ENCODE measurements at places on chromosomes 3 and 15.

DNA sequence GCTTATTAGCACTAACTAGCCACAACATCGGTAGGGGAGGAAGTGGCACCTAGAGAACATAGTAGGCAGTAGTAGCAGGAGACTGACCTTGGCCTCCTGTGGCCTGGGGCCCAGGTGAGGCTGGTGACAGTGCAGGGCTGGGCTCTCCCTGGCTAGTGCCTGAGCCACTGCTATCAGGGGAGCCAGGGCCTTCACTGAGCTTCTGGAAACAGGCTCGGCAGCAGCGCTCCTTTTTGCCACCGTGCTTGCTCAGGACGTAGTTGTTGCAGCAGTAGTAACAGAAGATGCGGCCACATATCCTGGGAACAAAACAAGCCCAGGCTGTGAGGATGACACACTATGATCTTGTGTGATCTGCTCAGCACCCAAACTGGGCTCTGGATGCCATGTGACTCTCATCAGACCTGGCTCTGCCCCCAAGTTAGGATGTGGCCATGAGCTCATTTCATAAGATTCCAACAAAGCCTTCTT, 15.1 kb downstream of the CXCR6 start:
- DNase-seq, result no peak

GRCh38 chr15:98322581-98322980, 325.8 kb upstream of the IGF1R start:
- DNase-seq, result no peak

DNA sequence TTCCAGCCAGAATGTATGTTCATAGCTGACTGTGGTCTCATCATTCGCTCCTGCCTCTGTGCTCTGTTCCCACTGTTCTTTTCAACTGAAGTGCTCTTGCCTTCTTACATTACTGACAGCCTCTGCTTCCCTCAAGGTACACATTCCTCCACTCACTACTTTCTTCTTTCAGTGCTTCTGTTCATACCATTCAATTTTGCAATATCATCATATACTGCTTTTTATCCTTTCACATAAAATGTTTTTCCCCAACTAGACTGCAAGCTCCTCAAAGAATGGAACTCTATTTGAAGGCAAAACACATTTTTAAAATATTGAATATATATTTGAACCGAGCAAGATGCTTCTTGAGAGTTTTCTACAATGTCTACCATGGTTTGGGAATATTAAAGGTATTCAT, 291.1 kb downstream of the CTNNB1 start:
- no peak for DNase-seq

DNA sequence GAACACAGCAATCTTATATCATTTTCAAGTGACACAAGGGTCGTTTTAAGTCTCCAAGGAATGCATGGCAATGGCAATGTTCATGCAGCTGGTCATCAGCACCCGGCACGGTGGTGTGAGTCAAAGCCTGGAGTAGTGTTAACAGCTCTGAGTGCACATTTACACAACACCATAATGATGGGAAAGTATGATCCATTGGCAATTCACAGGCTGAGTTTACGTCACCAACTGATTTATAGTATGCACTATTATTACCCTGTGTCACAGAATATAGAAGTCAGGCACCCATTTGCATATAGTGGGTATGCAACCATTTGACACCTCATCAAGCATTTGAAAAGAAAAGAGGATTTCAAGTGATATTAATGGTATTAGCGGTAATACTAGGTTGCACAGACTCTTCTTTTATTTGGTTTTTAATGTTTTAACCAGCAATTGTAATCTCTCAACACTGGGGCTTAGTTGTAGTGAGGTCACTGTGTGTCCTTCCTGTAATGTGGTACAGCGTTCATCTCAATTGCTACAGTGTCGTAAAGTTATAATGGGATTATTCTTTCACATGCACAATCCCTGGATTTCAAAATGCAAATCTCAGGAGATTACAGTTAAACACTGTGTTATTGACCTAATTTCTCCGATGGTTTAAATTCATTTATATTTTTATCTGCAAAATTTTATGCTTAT, 113.8 kb downstream of the C3orf38 start:
- no peak for DNase-seq

All from GM10248 (cell line).